Ovary (tissue), 10 donors: ENCODE measurements at places on chromosomes 2 and 18. TPM values are rescaled to one million over a fixed set of nuclear protein-coding genes. Genes with fewer than 3 reads are reported as not detected.
A peak's percentile ranks its signal among the peaks of the same experiment; 100 is the strongest.

The USP14 gene
- polyA plus RNA-seq: 14.4 TPM

The PSTPIP2 gene
- 3.0 TPM for polyA plus RNA-seq

The DSC3 gene
- polyA plus RNA-seq: 0.45 TPM

The SLC38A11 gene
- 3.0 TPM for polyA plus RNA-seq

The RGPD4 gene
- polyA plus RNA-seq: not detected

The GPR39 gene
- polyA plus RNA-seq: 0.43 TPM

The VIL1 gene
- polyA plus RNA-seq: not detected

- H3K27ac ChIP-seq: no peak overlapping the region
- DNase-seq: no peak
- no peak overlapping the region for H3K4me3 ChIP-seq
Measured at GRCh38 chr2:120299561-120299960, 46.4 kb upstream of the INHBB start.

DNA sequence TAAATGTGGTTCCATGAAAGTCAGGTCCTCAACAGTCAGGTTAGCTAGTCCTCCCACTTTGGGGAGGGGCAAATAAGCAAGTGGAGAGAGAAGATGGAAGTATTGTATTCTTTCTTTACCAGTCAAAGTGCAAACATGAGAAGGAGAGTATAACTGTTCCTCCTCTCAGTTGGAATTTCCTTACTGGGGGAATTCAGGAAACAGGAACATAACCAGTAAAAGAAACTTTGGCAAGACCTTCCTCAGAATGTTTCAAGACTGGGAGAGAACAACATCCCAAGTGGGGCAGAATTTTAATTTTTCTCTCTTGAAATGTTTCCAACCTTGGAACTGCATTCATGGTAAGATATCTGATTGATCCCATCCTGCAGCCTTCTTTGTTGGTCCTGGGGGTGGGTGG lies 552.4 kb upstream of the TNP1 start:
- H3K36me3 ChIP-seq: no peaks in the 10 kb centered on the region
- no peak overlapping the region for H3K27ac ChIP-seq
- H3K27me3 ChIP-seq: no peaks in the 10 kb centered on the region
- no peak for DNase-seq
- peaks cover 11% of the 10 kb centered on the region for H3K4me1 ChIP-seq

- DNase-seq: peak; percentile 58
- no peak overlapping the region for H3K27ac ChIP-seq
- H3K27me3 ChIP-seq: no peaks in the 10 kb centered on the region
- no peak overlapping the region for H3K4me3 ChIP-seq
Measured at GRCh38 chr2:145764631-145765030, 1244.7 kb upstream of the ZEB2 start.
